Retina (tissue), 1 donor: ENCODE measurements at places on chromosomes 1 and 21.
A peak's percentile ranks its signal among the peaks of the same experiment; 100 is the strongest.

DNA sequence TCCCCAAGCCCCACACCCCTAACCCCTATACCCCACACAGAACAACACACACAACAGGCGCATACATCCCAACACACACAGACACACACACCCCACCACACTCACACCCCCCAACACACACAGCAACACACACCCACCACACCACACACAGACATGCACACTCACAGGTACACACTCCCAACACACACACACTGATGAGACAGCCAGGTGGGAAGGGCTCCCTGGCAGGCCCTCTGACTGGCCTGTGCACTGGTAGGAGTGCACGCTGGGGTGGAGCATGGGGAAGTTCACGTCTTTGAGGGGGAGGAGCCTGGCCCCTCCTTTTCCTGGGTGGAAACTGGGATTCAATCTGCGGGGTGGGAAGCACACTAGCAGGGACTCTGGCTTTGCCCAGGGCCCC, 116.7 kb downstream of the RHOU start:
- no peak for DNase-seq

GRCh38 chr21:21132390-21132789, 134.2 kb downstream of the NCAM2 start:
- no peak for DNase-seq

DNA sequence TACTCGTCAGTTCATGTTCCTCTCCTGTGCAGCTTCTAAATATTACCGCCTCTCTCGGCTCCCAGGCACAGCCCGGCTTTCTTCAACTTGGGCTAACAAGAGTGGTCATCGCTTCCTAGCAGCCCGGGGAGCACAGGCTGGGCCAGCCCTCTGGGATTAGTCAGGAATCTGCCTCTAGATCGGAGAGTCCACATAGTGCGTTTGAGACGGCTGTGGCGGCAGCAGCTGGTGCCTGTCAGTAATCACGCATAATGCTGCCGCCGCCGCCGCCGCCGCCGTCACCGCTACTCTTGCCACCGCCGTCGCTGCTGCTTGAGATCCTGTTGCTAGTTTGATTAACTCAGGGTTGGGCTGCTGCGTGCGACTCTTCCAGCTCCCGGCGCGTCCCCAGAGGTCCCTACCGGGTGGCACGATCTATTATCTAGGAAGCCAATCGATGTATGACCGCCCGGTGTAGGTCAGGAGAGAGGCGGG, at the start of gene RXRG:
TSS of gene RXRG (minus strand) at position 230 of the 474 bp plus-strand sequence. CDS start 233 bp downstream, outside the sequence.
- DNase-seq = peak; percentile 90

DNA sequence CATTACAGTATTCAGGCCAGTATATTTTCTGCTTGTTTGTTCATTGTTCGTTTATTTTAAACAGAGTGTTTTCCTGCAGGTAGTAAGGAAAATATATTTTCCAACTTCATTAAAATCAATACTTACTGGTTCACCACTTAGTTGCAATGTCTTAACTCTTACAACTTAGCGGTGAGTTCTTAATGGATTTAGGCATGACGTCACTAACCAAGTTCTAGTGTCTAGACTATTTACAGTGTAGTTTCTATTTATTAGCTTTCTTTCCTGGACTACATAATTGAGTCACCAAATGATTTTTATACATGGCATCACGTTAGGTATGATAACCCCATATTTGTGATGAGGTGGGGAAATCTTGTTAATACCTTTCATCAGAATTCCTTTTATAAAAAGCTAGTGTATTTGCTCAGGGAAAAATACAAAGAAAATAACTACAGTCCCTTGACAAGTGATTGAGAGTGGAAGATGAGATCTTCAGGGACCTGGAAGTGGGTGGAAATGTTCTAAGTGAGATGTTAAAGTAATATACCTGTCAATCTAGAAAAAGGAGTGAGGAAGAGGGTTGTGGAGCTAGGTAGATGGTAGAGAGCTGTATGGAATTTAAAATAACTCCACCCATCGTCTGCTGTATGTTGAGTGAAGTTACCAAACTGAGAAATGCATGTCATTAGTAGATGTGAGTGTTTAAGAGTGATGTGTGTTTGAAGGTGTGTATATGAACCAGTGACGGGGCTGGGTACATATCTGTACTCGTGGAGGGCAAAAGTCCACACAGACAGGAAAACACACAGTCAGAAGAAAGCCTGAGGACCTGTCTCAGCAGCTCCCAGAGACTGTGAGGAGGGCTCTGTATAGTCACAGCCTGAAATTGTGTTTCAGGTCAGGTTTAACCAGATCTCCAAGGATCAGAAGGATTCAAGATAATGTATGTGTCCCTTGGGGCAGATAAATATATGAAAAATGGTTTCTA, 197.6 kb upstream of the ADAMTS5 start:
- no peak for DNase-seq

DNA sequence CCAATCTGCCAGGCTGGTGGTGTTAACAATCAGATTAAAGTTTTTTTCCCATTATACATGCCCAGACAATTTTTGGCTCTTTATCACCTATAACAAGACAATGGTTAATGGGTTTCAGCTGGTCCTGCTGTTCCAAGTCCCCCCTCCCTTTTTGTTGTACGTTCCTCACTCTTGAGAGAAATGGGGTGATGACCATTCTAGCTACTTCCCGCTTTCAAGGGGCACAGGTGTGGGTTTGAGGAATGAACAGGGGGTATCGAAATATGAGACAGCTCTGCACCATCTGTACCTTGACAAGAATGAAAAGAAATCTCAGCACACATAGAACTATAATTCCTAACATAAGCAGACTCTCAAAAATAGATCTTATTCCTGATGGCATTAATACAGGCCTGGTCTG, 326.8 kb downstream of the PTPRU start:
- no peak for DNase-seq

DNA sequence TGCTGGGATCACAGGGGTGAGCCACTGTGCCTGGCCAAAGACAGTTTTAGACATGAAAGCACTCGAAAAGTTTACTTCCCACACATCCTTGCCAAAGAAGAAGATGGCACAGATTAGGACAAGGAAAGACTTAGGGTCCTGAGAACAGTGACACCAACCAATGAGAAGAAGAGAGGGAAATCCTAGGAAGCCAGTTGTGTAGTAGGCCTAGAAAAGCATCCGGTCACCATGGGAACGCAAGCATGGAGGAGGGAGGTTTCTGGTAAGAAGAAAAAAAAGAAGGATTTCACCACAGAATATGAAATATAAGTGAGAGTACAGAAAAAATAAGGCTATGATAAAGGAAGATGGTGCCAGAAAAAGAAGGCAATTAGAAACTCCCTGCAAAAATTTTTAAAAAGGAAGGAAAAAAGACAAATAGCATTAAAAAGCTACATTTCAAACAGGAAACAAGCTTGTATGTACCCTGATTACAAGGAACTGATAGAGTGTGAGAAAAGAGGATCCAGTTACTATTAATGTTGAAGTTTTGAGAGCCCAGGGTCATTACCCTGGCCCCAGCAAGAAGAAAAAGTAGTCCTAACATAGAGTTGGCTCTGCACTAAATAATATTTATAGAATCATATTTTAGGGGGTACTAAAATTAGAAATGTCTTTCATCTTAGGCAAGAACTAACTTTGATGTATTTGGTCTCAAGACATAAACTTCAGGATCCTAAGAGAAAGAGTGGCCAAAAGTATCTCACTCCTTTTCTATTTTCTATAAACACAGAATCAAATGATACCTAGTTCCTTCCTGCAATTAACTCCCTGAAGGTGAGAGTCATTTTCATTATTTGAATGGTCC, 16.1 kb downstream of the DIPK1A start:
- DNase-seq = no peak

DNA sequence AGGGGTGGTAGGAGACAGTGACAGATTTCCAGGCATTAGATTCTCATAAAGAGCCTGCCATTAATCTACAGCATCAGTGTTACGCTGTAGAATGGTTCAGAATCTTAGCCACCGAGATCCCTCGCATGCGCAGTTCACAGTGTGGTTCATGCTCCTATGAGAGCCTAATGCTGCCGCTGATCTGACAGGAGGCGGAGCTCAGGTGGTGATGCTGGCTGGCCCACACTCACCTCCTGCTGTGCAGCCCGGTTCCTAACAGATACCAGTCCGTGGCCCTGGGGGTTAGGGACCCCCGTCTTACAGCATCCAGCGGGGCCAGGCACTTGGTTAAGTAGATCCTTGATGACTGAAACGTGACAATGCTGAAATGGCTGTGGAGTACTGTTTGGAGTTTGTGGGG, 163.6 kb upstream of the C1orf21 start:
- peak; percentile 37 for DNase-seq

DNA sequence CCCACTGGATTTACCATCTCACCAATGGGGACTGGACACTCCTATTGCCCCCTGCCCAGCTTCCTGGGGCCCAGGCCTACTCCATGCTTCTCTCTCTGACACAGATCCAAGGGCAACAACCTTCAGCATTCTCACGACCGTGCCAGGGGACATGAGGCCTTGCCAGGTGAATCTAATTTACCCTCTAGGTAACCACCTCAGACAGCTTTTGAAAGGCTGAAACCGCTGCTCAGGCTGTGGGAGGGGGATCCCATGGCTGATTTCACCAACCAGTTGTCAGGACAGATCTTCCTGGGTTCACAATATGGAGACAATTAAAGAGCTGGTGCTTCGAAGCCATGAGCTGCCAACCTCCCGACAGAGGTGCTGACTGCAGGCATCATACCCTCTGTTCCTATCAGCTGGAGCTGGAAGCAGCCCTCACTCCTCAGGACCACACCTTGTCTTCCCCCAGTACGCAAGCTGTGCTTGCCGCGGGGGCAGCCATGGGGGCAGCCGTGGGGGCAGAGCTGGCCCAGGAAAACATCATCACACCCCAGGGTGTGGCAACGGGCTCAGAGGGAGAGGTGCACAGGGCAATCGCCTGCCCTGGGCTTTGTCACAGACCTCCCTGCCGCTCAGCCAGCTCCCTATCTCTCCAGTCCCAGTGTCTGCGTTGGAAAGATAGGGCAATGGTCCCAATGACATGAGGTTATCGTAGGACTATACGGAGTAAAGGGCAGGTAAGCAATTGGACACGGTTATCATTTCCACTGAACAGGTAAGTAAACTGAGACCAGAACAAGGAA, 120.2 kb downstream of the DMRTB1 start:
- DNase-seq = no peak

GRCh38 chr1:203120325-203121153, 7.0 kb upstream of the ADORA1 start:
- DNase-seq = no peak

DNA sequence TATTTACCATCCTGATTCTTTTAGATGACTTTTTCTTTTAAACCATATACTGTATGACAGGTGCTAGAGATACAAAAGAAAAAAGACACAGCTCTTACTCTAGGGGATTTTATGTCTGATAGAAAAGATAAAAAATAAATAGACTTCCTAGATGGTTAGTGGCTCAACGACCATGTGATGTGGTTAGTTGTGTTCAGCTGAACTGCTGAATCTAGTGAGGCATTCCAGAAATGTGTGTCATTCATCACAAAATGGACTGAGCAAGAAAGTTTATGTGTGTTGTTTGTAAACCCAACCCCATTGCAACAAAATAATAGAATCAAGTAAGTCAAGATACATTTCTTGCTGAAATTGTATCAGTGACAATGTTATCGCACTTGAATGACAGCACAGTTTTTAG, 205.8 kb upstream of the LYPLAL1 start:
- no peak for DNase-seq

DNA sequence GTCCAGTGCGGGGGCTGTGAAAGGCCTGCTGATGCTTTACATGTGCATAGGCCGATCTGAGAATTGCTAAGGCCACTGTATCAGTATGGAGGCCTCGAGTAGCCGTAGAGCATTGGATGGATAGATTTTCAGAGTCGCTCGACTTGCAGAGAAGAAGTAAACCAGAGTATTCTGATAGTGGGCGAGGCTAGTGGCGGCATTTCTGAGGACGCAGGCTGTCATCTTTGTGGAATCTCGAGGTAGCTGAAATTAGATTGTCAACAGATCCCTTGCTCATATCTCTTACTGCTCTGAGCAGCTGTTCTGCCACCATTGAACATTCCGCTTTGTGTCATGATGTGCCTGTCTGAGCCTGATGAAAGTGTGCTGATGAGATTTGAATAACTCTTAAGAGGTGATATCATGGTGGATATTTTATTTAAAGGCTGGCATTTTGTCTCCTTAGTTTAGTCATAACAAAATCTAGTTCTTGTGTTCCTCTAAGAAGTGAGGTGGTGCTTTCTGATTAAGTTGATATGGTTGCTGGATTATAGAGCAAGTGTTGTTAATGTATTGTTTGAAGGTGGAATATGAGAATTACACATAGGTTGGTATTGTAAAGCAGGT, 1.5 kb downstream of the KIF1B start:
- no peak for DNase-seq

DNA sequence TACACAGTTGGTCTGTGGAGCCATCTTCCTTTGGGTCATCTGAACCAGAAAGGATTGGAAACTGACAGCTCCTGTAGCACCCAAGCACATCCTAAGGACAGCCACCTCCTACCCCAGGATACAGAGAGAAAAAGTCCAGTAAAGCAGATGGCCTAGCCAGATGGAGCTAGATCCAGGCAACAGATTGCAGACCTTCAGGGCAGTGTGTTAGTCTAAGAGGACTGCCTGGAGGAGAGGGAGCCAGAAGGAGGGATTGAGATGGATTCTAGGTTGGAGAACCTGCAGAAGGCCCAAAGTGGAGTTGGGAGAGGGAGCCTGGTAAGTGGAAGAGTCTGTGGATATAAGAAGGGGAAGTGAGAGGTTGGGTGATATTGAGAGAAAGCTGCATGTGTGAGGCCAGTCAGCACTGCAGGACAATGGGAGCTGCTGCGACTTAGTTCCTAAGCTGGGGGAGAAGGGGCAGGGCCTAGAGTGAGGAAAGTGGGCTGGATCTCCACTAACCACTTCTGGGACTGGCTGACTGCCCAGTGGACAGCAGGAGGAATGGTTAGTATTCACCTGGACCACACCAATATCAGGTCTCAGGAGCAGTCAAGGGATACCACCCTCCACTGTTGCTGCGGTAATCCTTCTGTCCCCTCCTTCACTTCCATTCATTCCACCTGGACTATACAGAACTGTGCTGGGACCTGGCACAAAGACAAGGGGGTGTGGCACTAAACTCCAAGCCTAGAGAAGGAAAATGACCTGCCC, 13.4 kb downstream of the BCAN start:
- DNase-seq = no peak

- DNase-seq = no peak
Observed at GRCh38 chr1:186059311-186059710, 315.7 kb downstream of the TPR start.
